ENCODE measurements at places on chromosomes 5 and 9.

DNA sequence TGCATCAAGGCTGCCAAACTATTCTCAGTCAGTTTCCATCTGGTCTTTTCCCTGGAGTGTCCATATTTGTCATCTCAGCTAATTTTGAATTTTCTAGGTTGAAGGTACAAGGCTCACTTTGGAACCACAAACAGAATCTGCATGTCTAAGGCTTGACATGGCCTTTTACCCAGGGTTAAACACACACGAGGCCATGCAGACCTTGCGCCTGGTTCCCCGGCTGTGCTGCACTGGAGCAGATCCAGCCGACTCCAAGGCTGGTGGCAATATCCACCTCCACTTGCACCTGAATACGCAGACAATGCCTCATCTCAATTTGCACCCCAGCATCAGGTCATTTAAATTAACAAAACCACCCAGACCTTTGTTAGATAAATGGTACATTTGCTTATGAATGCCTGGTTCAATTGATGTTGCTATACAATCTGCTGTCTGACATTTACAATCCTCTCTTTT lies 276.2 kb downstream of the HSPA4 start:
- peak; percentile 5 for DNase-seq

- no peak for DNase-seq
Observed at GRCh38 chr5:10702040-10702629, 58.9 kb downstream of the DAP start.

GRCh38 chr5:11027660-11028059 lies 266.6 kb upstream of the DAP start:
- no peak for DNase-seq

DNA sequence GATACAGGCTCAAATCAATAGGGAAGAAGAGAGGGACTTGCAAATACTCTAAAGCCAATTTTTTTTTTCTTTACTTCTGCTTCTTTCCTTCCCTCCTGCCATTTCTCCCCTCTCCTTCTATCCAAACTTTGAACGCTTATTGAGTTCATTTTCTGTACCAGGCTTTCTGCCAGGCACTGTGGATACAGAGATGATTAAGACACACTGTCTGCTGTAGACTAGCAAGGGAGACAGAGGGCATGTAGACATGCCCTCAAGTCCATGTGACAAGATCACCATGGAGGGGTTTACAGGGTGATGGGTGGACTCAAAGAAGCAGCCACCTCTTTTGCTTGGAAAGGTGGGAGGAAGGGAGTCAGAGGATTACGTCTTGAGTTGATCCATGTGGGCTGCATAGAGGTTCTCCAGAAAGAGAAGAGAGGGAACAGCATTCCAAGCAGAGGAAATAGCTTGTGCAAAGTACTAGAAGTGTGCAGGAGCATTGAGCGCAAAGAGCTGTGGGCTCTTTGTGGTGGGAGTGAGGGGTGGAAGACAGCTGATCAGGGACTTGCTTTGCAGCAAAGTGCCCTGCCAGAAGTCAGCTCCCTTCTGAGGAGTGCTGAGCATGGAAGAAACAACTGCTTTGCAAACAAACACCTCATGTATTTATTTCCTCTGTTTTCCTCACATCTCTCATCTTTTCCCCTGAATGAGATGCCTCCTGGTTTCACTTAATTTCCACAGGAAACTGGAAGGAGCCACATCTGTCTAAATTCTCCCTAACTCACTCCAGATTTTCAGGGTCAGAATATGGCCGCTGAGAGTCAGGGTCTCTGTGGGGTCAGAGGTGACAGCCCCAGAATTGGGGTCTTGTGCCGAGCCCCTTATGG lies 64.4 kb upstream of the COL15A1 start:
- no peak for DNase-seq

DNA sequence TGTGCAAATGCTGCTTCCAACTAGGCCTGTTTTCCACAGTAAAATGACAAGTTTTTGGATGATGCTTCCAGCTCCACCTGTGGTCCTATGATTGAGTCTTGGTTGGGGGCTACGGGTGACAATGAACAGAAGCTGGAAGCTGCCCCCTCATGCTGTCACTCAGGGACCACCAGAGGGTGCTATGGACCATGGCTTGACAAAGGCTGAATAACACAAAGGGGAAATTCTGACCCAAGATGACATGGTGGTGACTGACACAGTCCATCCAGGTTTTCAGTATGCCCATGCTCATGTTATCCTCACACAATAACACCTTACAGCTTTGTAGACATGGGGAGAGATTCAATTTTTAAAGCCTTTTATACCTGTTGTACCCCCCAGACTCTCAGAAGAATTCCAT lies 23.9 kb upstream of the SAP30L start:
- DNase-seq: no peak

DNA sequence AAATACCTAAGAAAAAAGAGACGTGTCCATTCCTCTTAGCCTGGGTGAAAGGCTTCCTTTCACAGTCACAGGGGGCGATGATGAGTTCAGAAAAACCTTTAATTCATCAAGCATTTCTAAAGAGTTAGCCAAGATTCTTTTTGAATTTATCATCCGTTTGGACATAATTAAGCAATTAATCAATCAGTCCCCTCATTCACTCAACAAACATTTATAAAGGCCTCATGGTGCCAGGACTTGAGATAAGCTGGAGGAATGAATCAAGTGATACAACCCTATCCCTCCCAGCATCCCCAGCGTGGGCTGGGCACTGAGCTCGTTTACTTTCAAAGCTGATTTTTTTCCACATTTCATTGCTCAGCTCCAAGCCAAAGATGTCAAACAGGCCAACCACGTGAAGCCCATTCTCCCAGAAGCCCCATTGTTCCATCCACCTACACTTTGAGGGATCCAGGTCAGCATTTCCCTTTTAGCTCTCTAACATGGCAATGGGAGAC lies 140.5 kb downstream of the SLIT3 start:
- DNase-seq: peak; percentile 27

DNA sequence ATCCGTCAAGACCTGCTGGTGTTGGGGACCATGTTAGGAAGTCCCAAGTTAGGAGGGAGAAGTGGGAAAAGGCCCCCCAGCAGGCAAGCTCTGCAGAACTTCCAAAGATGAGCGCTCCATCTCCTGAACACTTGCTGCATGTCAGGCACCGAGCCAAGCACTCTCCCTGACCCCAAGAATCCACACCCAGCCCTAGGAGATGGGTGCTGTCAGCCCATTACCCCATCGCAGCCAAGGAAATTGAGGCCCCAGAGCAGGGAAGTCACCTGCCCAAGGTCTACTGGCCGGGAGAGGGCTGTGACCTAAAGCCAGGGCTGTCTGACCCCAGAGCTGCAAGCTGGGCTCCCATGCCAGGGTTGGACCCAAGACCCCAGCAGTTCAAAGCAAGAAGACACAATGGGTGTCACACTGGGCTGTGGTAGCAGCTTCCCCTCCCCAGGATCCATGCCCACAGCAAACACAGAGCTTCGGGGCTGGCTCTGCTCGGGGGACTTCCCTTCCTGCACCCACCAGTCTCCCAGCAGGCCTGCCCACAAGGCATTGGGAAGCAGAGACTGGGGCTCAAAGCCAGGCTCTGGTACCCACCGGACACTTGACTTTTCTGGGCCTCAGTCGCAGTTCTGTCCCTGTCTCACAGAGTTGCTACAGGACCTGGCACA lies 13.5 kb downstream of the EEIG1 start:
- DNase-seq: no peak

DNA sequence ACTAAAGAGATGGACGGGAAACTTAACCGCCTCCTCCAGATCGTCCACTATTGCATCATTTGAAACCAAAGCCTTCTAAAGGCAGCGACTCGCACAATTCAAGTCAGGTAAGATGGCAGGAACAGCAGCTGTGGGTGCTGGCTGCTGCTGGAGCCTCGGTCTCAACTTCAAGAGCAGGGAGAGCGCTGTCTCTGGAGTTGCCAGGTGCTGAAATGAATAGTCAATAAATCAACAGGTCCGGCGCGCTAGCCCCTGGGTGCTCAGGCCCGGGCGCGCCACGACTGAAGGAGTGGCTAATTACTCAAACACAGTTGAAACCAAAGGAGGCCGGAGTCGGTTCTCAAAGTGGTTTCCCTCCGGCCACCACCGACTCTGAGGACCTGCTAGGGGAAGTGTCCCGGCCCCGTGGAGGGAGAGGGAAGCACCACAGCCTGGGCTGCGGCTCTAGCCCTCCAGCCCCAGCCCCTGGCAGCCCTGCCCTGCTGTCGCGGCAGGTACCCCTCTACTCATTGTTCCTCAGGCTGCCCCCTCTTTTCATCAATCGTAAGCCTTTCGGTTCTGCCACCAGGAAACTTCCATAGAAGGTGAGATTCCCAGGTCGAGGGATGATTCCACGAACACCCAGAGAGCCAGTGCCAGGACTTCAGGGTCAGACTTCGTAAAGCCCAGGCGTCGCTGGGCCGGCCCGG lies 804 bp downstream of the TTC39B start:
- DNase-seq: peak; percentile 15

DNA sequence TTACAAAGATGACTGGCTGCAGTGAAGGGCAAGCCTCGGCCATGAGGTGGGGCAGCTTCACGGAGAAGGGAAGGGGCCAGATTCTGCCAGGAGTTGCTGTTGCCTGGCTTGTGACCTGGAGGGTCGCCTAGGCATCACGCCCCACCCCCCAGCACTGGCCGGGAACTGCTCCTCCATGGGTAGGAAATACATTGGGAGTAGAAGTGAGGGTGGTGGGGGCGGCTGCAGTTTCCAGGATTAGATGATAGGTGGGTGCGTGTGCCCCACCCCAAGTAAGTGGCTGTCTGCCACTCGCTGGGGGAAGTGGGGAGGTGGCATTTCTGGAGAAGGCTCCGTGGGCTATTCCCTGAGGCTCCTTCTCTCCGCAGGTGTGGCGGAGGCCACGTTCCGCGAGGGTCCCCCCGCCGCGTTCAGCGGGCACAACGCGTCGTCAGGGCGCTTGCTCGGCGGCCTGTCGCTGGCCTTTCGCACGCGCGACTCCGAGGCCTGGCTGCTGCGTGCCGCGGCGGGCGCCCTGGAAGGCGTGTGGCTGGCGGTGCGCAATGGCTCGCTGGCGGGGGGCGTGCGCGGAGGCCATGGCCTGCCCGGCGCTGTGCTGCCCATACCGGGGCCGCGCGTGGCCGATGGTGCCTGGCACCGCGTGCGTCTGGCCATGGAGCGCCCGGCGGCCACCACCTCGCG lies 16.9 kb downstream of the CRB2 start:
- no peak for DNase-seq

- no peak for DNase-seq
Observed at GRCh38 chr5:170941788-170942187, 80.0 kb downstream of the RANBP17 start.

- DNase-seq: no peak
Observed at GRCh38 chr5:129018837-129019236, 53.5 kb downstream of the SLC27A6 start.

DNA sequence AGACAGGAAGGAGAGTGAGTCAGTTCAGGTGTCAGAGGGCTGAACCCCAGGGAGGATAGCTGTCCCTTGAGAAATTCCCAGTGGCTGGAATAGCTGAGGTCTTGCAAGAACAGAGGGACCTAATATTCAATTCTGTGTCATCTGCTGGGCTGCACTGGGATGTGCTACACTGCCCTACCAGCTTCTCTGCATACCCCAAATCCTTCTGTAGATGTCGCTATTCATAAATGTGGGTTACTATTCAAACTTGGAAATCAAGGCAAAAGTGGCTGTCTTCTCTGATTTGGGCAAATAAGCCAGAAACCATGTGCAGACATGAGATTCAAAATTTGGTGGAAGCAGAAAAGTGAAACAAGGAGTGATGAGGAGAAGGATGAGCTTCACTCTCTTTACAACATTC lies 16.3 kb downstream of the TNFSF8 start:
- DNase-seq: no peak

GRCh38 chr5:53165431-53166182 lies 56.0 kb upstream of the MOCS2 start:
- DNase-seq: no peak

DNA sequence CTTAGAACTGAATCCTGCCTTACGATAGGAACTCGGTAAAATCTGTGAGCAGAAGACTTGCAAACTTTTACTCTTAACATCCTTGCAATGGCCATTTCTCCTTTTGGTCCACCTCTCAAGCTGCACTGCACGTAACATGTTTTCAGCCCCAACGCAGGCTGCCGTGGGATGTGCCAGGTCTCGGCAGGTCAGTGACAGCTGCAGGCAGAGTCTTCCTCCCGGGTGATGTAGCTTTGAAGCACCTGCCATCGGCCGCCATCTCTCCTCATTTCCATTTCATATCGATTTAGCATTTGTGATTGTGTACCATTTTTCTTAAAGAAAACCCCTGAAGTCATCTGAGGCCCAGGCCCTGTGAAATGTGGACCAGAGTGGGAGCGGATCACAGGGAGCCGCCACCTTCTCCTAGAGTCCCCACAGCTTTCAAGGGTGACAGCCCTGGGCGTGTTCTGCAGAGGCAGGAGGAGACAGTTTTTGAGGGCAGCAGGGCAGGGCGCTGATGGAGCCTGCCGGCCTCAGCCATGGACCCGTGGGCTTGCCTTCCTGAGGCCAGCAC lies 25.8 kb upstream of the LPCAT1 start:
- DNase-seq: no peak

DNA sequence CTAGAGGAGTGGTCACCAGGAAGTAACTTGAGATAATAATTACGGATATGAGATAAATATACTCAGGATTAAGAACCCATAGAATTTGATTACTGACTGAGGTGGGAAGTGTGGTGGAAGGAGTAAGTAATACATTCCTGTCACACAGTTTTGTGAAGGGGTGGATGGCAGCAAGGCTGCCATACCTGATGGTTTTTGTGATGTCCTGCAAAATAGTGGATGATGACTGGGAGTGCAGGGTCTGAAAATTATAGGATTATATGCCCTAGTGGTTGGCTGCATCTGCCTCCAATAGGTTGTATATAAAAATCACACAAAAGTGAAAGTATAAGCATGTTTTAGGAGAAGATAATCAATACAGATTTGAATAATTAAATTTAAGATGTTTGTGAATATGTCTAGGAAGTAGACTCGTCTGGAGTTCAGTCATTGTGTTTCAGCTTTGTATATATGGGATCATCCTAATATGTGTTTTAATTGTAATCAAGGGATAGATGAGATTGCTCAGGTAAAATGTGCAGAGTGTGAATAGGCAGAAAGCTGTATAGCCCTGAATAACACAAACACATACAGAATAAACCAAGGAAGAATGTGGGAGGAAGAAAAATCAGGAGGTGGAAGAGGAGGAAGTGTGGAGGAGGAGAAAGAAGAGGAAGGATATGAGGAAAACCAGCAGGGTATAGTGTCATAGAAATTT lies 5.5 kb downstream of the SELENOP start:
- DNase-seq: no peak

DNA sequence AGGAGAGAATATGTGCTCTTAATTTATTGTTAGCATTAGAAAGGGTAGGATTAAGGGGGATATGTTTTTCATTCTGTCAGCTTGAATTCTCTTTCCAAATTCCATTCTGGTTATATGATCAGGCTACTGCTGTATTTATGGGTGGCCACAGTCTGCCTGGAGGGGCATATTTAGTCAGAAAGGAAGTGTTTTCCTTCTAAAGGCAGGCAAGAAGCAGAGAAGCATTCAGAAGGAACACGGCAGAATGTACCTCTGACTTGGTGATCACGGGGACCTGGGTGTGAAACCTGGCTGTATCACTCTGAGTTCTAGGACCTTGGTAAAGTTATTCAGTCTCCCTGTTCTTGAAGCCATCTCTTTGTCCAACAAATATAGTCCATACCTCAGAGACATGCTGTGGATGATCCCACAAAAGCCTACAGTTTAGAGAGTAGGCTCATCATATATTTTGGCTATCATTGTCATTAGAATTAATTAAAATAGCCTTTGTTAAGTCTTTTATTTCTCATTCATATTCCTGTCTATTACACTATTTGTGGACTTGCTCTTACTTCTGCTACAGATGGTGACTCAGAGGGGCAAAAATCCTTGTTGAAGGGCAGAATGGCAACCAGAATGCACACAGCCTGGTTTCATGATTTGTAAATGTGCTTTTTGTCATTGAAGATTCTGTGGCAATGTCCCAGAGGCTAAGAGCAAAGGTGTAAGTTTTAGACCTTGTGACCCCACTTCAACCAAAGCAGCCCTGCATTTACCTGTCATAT lies 2.7 kb downstream of the TNC start:
- no peak for DNase-seq

All from cerebellum (tissue), 4 donors.